Inflammatory macrophage (primary cell): ENCODE measurements at places on chromosomes 1 and 21.

DNA sequence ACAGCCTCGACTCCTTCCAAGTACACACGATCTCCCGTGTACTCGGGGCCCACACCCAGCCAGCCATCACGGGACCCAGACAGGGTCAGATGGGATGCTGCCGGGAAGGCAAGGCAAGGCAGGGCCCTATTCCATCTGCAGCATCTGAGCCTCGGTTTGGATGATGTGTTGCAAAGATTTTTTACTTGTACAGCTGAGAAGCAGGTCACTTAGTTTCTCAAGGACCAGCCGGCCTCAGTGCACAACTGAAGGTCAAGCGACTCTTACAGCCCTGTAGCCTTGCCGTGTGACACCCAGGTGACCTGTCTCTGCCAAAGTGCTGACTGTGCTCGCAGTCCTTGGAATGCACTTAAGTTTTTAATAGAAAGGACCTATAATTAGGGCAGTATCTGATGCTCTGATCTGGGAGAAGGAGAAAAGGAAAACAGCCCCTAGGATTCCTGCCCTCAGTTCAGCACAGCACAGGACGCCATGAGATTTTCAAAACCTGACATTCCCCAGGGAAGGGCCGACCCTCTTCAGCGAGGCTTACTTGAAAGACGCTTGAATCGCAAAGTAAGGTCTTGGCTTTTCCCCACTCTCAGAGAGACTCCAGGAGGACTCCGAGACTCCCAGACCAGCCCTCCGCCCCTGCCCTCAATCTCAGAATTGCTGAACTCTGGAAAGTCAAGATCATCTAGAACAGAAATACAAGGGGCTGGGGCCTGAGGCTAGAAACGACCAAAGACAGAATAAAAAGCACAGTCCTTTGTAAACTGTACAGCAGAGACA lies 1.3 kb downstream of the GPR157 start:
- no peak for DNase-seq

- DNase-seq: no peak
Measured at GRCh38 chr1:234094172-234094571, 189.7 kb downstream of the SLC35F3 start.

DNA sequence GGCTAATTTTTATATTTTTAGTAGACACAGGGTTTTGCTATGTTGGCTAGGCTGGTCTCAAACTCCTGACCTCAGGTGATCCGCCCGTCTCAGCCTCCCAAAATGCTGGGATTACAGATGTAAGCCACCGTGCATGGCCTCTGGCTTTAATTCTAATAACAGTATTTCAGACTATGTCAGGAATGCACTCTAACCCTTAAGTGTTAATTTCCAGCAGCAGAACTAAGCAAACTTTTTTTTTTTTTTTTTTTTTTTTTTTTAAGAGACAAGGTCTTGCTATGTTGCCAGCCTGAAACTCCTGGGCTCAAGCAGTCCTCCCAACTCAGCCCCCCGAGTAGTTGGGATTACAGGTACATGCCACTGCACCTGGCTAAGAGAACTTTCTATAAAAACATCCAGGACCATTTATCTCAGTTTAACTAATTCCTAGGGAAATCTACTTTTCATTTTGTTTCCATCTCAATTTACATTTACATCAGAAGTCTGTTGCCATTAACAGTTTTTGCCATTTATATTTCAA lies 6.5 kb downstream of the DCAF8 start:
- DNase-seq: no peak

DNA sequence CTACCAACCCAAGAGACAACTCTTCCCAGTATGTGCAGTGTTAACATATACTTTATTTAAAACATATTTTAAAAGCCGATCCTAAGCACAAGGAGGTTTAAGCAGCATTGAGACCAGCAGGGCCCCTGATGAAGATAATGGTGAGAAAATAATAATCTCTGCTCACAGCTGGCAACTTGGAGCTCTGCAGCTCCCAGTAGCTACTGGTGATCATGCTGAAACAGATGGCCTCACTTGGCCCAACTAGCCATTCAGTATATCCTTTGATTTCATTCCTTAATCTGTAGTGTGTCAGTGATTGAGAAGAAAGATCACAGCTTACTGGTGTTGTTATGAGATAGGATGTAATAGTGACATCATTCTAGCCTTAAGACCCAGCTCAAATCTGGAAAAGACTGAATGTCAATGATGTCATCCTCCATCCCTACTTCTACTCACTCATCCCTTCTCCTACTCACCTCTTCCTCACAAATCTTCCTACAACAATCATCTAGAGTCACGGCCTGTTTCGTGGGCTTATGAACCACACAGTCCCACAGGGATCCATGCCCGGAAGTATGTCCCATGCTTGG lies 817.9 kb downstream of the PLA2G4A start:
- no peak for DNase-seq

- no peak for DNase-seq
Measured at GRCh38 chr1:115666702-115667101, 24.9 kb downstream of the VANGL1 start.

- DNase-seq: no peak
Measured at GRCh38 chr1:198909973-198910372, 271.1 kb downstream of the PTPRC start.

DNA sequence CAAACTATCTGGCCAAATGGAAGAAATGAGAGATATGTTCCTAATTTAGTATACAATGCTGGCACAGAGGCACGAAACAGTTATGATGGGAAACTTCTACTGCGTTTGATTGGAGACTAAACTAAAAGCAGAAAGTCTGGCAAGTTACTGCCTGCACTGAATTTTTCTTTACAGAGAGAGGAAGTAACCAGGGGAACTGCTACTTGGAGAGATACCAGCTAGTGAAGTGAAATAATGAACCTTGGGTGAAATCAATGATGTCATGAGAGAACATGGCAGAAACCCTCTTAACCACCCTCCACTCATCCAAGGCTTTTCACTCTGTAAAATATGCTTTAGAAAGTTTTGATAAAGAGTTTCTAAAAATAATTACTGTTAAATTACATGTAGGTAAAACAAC lies 29.3 kb downstream of the NIBAN1 start:
- DNase-seq: peak; percentile 66

- DNase-seq: no peak
Measured at GRCh38 chr1:218350035-218350525, 4.9 kb downstream of the TGFB2 start.

- DNase-seq: peak; percentile 58
Measured at GRCh38 chr1:2412773-2413494, 570 bp upstream of the PEX10 start.

GRCh38 chr1:211381481-211382181 lies 55.0 kb downstream of the TRAF5 start:
- no peak for DNase-seq

DNA sequence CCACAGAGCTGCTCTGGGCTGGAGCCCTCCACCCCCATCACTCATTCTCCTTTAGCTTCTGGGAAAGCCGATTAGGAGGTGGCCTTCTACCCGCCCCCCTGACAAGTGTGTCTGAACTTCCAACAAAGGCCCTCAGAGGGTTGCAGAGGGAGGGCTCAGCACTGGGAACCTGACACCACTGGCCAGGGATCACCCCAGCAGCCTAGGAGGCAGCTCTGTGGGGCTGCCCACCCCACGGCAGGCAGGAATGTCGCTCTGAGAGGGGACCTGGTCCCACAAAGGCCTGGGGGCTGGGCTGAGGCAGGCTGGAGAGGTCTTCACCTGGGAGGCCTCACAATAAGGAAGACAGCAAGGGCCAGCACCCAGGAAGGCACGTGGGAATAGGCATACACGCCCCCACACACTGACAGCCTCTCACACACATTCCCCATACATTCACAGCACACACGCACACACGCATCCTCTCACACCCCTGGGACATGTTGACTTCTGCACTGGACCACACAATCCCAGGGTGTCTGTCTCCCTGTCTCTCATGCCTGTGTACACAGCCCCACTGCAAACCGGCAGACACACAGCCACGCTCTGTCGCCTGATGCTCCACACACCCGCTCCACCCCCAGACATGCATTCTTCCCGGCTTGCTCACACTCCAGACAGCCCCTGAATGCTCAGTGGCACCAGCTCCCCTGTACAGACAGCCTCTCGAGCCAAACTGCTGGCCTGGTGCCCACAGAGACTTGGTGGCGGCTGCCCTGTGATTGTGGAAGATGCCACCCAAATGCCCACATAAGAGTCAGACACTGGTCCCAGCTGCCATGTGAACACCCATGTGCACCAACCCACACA lies 30.7 kb downstream of the DMBX1 start:
- no peak for DNase-seq

DNA sequence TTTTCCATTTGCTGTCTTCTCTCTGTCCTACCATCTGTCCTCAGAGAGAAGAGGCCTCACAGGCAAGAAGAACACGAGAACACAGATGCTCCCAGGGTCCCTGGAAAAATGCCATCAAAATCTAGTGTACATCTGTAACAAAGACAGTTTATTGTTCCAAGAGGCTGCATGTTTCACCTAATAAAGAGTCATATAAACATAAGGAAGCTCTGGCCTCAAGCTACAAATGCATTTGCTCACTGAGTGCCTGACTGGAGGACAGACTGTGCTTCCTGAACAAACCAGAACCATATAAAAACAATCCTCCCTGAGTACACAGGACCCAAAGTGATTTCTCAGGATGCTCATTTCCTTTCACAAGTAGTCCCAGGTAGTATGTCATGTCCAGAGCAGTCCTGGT lies 76.3 kb upstream of the SLC44A3 start:
- DNase-seq: no peak

DNA sequence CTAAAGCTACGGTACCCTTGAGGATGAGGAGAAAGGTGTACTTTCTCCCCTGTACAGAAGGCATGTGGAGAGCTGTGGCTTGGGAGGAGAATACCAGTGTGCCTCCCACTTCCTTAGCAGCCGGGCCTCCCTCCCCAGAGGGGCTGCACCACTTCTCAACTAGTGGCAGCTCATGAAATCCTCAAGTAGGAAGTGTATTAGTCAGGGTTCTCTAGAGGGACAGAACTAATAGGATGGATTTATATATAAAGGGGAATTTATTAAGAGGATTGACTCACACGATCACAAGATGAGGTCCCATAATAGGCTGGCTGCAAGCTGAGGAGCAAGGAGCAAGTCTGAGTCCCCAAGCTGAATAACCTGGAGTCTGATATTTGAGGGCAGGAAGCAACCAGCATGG lies 53.1 kb upstream of the PPP2R5A start:
- DNase-seq: peak; percentile 63

DNA sequence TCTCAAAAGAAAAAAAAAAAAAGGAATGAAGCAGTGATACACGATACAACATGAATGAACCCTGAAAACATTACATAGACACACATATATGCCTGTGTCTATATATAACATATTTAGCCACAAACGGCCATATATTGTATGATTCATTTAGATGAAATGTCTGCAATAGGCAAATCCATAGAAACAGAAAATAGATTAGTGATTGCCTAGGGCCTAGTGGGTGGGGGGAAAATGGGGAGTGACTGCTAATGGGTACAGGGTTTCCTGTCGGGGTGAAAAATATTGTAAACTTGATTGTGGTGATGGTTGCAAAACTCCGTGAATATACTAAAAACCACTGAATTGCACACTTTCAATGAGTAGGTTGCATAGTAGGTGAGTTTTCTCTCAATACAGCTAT lies 6.0 kb upstream of the H6PD start:
- no peak for DNase-seq
